ENCODE measurements at places on chromosomes 4 and X. TPM values are rescaled to one million over a fixed set of nuclear protein-coding genes. Genes with fewer than 3 reads are reported as not detected.

Gene TMEM35A
- total RNA-seq = not detected

Gene F11
- total RNA-seq = not detected

Gene CHRDL1
- total RNA-seq = not detected

Gene ARHGAP36
- total RNA-seq = not detected

Gene RNF150
- total RNA-seq = not detected

Gene RNF212
- total RNA-seq = 2.1 TPM

Gene OPRPN
- not detected for total RNA-seq

Gene TRIML2
- not detected for total RNA-seq

Gene AMOT
- total RNA-seq = 1.4 TPM

Gene TLR10
- total RNA-seq = not detected

Gene PABPC1L2B
- not detected for total RNA-seq

Gene STPG2
- total RNA-seq = 0.21 TPM

Gene C4orf36
- not detected for total RNA-seq

Gene SYTL5
- not detected for total RNA-seq

Gene MAGEB10
- not detected for total RNA-seq

Gene PAK3
- total RNA-seq = 1.4 TPM

Gene PAGE1
- not detected for total RNA-seq

Gene ATP1B4
- not detected for total RNA-seq

Gene HTN1
- not detected for total RNA-seq

Gene CFI
- not detected for total RNA-seq

Gene DOK7
- not detected for total RNA-seq

Gene ARL13A
- total RNA-seq = not detected

Gene LIMCH1
- not detected for total RNA-seq

Gene XKRX
- total RNA-seq = 0.18 TPM

Gene BTK
- 10.0 TPM for total RNA-seq

Gene IL9R
- total RNA-seq = 2.8 TPM

Gene RIBC1
- total RNA-seq = 1.6 TPM

Gene MEPE
- not detected for total RNA-seq

Gene RPGR
- total RNA-seq = 27.8 TPM

Gene MAML3
- 4.2 TPM for total RNA-seq

Gene EGF
- 11.8 TPM for total RNA-seq

Gene TSC22D3
- 1,559 TPM for total RNA-seq

Gene F9
- not detected for total RNA-seq

Gene SPIN4
- 1.4 TPM for total RNA-seq

Gene KCNE5
- total RNA-seq = not detected

Gene SORBS2
- not detected for total RNA-seq

Gene TEC
- 2.4 TPM for total RNA-seq

Gene TGIF2LX
- total RNA-seq = not detected

Gene IDS
- total RNA-seq = 507 TPM

Gene ZIC3
- not detected for total RNA-seq

Gene FANCB
- total RNA-seq = 1.4 TPM

Gene CACNA1F
- 0.47 TPM for total RNA-seq

Gene ASIC5
- not detected for total RNA-seq

Gene GAGE12J
- total RNA-seq = not detected
